HFFc6 (cell line): ENCODE measurements at places on chromosomes 1 and 21. TPM values are rescaled to one million over a fixed set of nuclear protein-coding genes. Genes with fewer than 3 reads are reported as not detected.
A peak's percentile ranks its signal among the peaks of the same experiment; 100 is the strongest.

Gene GPR89A
- total RNA-seq = 19.3 to 22.0 TPM (median 21.7 TPM) in 3 replicates

Gene CNR2
- not detected in 2 replicates for total RNA-seq

Gene CPTP
- total RNA-seq = 26.6 and 30.4 TPM in 2 replicates

Gene BSND
- not detected in 3 replicates for total RNA-seq

Gene EPS8L3
- total RNA-seq = not detected in 2 replicates

Gene S100A14
- total RNA-seq = 0.54 TPM in 1 of 2 replicates, not detected in the other

Gene NBPF4
- not detected in 2 replicates for total RNA-seq

Gene HSF2BP
- 0.30 to 0.83 TPM (median 0.78 TPM) in 3 replicates for total RNA-seq

Gene CYP4A11
- total RNA-seq = not detected in 3 replicates

Gene GJA9
- not detected in 3 replicates for total RNA-seq

Gene VSIG8
- total RNA-seq = not detected in 3 replicates

Gene SLC1A7
- 0.15 TPM in 1 of 3 replicates, not detected in the others for total RNA-seq

DNA sequence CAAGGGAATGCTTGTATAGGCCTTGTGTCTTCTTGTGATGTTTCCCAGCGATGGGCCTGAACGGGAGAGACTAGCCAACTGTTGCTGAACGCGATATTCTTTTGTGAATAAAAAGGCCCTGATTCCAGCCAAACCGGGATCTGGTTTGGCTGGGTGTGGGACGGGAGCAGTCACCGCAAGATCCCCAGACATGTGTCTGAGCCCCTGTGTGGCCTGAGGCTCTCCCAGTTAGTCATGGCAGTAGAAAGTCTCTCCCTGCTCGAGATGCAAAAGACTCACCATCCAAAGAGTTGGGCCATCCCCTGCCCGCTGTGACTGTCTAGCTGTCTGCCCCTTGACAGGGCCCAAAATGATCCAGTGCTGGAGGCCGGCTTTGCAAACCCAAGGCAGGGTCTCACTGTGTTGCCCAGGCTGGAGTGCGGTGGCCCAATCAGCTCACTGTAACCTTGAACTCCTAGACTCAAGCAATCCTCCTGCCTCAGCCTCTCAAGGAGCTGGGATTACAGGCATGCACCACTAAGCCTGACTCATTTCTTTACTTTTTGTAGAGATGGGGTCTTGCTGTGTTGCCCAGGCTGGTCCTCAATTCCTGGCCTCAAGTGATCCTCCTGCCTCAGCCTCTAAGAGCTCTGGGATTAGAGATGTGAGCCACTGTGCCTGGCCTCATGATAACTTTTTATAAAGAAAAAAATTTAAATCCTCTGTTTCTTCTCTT is 56.4 kb downstream of the KIF26B start:
- DNase-seq = no peak

DNA sequence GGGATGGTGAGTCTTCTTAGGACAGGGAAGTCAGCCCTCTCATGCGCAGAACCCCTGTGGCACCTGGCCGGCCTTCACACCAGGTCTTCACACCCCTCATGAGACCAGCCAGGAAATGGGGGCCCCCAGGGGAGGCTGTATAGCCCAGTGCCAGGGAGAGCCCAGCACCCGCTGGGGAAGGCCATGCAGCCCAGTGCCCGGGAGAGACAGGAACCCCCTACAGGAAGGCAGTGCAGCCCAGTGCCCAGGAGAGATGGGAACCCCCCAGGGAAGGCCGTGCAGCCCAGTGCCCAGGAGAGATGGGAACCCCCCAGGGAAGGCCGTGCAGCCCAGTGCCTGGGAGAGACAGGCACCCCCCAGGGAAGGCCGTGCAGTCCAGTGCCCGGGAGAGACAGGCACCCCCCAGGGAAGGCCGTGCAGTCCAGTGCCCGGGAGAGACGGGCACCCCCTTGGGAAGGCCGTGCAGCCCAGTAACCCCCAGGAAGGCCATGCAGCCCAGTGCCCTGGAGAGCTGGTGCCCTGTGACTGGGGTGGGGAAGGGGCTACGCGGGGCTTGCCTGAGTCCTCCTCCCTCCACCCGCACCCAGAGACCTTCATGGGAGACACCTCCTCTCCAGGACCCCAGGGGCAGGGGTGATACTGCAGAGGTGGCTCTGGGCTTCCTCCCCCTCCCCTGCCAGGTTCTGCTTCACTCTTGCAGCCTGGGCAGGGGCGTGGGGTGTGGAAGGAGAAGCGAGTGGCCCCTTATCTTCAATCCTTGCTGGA is 110.5 kb upstream of the COL6A1 start:
- no peak for DNase-seq

- DNase-seq = no peak
These were observed 138.8 kb downstream of the ROR1 start for GRCh38 chr1:63912643-63913042.

GRCh38 chr1:153848805-153849204 is 73.6 kb downstream of the SLC27A3 start:
- no peak for DNase-seq

GRCh38 chr1:155037043-155037442 is 3.4 kb downstream of the DCST1 start:
- DNase-seq = no peak

DNA sequence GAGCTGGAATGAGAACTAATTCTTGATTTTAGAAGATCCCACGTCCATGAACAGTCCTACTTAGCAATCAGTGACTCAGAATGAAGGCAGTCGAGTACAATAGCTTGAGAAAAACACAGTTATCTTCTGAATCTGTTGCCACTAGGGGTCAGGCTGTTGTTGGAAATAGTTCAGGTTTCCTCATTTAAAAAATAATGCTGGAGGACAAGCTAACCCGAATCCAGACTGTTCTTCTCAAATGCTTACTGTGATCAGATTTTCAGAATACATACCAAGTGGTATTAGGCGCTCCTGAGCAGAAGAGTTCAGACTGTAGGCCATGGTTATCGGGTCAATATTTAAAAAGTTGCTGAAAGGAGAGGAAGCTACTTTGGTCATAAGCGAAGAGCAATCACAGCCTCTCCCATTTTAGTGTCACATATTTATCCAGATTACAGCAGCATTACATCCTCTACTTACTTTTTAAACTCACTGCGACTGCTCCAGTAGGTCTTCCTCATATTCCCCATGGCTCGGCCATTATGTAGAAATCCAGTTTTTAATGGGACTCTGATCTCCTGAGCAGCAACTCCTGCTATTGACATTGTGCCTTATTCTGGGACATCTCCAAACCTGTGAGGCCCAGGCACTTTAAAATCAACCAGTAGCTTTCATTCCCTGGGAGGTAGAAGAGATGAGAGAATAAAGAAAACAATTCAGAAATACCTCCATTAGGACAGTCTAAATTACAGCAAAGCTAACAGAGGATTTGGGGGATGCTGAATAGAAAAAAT is 10.9 kb downstream of the ERRFI1 start:
- DNase-seq = peak; percentile 89

GRCh38 chr1:85282424-85282823 is 6.0 kb upstream of the BCL10 start:
- DNase-seq = no peak

GRCh38 chr1:226630592-226630991 is 82.0 kb downstream of the STUM start:
- no peak for DNase-seq

DNA sequence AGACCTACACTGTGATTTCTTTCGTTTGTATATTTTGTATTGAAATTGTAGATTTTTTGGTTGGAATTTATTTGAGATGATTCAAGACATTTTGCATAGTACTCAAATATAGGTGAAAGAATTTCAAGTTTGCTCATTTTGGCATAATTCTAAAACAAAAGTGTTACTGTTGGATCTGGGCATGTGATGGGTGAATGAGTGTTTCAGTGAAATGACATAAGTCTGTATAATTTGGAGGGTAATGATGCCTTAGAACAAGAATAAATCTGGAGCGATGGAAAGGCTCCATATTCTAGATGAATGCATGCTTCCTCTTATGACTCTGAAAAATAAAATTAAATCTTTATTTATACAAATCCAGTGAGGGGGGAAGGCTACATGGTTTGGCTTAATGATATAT is 41.0 kb downstream of the NFIA start:
- DNase-seq = no peak

DNA sequence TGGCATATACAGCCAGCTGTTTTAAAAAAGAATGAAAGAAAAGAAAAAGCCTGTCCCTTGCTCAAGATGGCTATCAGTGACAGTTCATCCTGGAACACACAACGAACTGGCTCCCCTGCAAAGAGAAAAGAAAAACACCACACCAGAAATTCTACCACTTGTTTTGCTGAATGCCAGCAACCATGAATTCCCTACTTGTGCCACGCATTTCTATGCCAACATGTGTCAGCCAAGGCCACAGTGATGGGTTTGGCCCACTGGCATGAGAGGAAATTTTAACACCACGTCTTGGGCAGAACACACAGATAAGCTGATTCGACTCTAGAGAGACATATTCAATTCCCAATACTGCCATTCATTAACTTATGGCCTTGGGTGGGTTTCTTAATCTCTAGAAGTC is 64.0 kb downstream of the CAPZB start:
- no peak for DNase-seq

DNA sequence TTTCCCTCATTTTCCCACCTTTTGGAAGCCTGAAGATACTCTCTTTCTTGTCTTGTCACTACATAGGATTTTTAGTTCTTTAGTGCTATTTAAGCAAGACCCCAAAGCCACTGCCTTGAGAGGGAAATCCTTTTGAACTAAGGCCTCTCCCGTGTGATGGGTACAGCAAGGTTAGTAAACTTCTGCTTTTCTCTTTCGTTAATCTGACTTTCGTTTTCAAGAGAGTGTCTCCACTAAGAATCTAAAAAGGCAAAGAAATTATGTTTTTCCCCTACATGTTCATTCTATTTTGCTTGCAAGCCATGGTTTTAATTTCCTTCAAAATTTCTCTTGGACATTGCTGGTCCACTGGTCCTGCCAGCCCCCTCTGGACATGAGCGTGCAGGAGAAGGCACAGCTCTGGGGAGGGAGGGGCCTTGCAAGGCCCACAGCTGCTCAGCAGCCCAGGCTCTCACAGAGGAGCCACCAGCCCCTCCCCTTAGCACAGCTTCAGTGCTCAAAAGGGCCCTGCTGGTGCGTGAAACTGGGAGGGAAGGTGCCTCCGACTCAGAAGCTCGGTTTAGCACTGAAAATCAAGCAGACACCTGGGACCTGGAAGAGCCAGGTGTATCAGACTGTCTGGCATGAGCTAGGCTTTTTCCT is 210.9 kb upstream of the GALNT2 start:
- DNase-seq = no peak

DNA sequence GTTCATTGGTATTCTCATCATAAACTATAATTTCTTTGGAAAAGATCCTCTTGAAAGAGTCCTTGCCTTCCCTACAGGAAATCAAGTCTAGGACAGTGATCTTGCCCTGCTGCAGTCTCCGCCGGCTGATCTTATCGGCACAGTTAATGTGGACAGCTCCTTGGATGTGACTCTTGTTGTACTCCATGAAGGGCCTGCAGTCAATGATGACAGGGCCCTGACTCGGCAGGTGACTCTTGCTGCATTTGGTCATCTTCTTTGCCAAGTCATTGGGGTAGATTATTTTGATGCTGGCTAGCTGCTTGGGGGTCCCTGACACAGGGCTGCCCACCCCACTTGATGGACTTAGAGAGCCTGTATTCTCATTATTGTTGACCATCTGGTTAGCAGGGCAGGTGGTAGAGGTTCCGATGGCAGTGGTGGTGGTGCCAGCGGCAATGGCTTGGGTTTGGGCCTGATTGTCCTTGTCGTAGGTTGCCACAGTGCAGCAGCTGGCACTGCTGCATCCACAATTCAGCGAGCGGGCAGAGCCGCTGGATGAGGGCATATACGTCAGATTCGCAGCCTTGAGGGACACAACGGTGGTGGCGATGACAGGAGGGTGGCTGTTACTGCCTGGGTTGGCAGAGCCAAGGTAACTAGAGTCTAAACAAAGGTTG is 2.7 kb downstream of the DUSP10 start:
- no peak for DNase-seq

GRCh38 chr1:6743189-6744101 is 41.8 kb upstream of the CAMTA1 start:
- peak; percentile 82 for DNase-seq

DNA sequence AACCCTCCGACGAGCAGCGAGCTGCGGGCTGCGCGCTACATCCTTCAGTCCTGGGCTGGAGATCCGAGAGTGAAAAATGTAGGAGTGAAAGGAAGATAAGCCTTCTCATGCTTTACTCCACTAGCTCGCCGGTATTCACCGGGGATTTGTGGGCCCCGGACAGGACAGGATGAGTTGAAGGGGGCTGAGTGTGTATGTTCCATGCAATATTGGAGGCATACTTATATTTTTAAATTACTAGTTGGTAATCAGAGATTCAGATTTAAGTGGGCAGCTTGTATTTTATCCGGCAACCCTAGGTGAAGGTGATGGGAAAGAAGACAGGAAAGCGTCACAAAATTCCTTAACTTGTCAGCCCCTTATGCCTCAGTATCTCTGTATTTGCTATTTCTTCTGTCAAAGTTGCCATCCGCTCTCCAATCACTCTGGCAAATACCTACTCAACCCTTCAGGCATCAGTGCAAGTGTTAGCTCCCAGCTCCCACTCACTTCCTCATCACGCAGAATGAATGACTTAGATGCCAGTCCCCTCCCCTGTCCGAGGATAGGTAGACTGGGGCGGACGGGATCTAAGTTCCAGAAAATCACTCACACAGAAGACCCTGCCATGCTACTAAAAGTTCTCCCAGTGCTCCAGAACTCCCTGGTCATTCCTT is 503 bp upstream of the PIGM start:
- no peak for DNase-seq

GRCh38 chr1:54579337-54579781 is 31.3 kb downstream of the ACOT11 start:
- no peak for DNase-seq

DNA sequence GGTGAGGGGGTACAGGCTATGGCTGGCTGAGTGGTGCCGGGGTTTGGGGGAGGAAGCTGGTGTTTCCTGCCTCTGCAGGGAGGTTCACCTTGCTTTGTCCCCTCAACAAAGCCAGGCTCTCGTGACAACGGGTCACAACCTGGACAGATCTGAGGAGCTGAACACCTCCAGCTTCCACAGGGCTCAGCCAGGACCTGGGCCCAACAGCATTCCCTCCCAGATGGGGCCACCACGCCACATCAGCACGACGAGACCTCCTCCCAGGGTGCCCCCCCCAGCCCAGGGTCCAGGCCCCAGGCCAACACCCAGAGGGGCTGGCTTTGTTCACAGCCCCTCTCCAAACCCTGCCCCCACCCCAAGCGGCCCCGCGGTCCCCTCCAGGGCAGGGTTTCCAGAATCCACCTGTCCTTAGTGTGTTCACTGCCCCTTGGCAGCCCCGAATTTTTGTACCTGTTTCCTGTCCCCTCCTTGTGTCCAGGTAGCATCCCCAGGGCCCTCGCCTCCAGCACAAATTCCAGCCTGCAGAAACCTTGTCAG is 34.7 kb downstream of the UBE2G2 start:
- DNase-seq = no peak

- no peak for DNase-seq
These were observed 837 bp downstream of the FOXD3 start for GRCh38 chr1:63322944-63323864.

DNA sequence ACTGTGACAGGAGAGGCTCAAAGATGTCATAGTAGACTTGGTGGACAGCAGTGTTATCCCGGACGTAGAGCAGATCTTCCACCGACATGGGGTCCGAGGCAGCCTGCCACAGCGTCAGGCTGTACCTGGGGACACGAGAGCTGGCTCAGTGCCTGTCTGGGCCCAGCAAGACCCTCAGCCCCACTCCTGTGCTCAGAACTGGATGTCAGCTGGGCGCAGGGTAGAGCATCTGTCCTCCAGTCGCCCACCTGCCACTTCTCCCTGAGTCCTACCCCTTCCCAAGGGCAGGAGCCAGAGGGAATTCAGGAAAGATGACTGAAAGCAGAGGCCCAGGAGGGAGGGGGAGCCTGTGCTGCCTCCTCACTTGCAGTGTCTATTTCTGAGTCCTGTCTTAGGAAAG is 11.7 kb downstream of the FAM151A start:
- DNase-seq = no peak

GRCh38 chr1:16905868-16906702 is 10.3 kb downstream of the RNU1-2 start:
- peak; percentile 76 for DNase-seq
